ENCODE measurements at places on chromosomes 16 and 17.

GRCh38 chr16:64478252-64478906 is 643.5 kb downstream of the CDH11 start:
- DNase-seq: no peak

DNA sequence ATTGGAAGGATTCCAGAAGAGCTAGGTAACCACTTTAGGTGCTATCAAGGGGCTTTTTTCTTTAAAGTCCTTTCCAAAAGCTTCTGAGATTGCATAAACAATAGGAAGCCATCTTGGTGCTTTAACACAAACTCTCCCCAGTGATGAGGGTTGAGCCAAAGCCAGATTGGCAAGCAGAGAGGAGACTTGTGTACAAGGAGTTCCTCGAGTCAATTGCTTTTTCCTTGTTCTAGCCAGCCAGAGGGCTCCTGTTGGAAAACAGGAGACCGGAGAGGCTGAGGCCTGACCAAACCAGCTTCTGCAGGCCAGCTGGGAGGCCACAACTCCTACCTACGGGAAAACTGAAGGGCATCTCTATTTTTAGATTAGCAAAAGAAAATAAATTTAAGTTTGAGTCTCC is 46.5 kb downstream of the MAPT start:
- no peak for DNase-seq

GRCh38 chr17:73549841-73550430 is 94.3 kb downstream of the SDK2 start:
- DNase-seq: no peak

DNA sequence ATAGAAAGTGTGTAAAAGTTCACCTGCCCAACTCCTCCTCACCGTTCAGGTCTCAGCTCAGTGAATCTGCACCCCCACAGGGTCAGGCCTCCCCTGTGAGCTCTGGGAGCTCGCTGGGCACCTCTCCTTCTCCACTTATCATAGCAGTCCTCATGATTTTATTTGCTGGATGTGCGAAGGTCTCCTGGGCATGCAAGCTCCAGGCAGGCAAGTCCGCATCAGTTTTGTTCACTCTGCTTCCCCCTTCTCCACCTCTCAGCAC is 112.8 kb downstream of the ZNF423 start:
- DNase-seq: no peak

DNA sequence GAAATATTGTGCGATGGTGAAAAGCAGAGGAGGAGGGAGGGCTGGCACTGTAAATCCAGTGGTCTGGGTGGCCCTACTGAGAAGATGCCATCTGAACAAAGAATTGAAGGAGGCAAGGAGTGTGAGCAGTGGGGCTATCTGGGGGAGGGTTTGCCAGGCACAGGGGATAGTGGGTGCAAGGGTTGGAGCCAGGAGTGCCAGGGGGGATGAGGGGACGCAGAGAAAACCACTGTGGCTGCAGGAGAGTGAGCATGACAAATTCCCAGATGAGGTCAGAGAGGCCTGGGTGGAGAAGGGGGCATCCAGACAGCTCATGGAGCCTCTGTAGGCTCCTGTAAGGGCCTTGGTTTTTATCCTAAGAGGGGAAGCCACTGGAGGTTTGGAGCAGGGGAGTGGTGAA is 4.8 kb downstream of the XYLT2 start:
- no peak for DNase-seq

Measured in GDM1 (cell line).